ENCODE measurements at places on chromosomes 2 and 18.

GRCh38 chr2:152465541-152465940 is 130.6 kb downstream of the FMNL2 start:
- no peak for DNase-seq

- no peak for DNase-seq
These were observed 35.3 kb downstream of the SH3BP4 start for GRCh38 chr2:234986876-234987720.

- no peak for DNase-seq
These were observed 154.0 kb downstream of the AGAP1 start for GRCh38 chr2:235647877-235648276.

DNA sequence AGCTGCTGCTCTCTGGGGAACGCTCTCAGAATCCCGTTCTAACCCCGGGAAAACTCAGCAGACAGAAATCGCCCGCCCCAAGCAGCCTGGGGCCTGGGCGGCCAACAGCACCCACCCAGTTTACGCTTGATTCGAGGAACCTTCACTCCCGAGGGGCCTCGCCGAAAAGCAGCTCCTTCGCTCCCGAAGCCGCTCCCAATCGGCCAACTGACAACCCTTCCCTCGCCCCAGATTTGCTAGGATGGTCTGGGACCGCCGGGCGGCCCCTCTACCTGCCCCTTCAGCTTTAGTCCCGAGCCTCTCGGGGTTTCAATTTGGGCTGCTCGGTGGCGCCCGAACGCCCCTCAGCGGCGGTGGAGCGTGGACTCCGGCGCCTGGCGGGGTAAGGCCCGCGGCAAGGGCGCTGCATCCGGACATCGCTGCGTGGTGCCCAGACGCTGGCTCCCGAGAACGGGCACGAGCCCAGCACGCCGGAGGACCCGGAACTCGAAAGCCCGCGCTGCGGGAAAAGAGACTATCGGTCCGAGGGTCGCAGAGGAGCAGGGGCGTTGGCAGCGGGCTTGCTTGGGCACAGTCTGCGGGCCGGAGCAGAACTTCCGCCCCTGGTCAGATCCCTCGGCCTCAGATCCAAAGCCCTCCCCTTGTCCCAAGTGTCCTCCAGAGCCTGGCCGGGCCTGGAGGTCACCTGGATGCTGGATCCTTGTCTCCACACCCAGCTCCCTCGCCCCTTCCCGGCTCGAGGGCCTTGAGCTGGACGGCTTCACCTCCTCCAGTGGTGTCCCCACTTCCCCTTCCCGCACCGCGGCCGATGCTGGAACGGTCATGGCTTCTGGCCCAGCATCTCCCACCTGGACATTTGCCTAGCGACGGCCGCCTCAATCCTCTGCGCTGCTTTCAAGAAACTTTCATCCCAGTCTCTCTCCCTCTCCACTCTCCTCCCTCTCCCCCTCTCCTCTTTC is 3.0 kb upstream of the OTX1 start:
- no peak for DNase-seq

DNA sequence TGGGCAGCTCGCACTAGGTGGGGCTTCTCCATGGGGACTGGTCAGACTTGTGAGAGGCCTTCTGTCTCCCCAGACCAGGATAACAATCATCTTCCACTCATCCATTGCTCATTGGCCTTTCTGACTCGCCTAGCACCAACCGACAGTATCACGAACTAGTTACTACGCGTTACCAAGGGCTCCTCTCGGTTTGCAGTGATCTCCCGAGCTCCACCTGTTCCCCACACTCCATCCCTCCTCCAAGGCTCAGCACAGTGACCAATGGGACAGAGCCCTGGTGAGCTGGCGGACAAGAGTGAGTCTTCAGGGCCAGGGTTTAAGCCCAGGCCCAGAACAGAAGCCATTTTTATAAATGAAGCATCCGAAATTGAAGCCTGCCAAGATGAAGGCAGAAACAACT is 42.8 kb upstream of the SMAD7 start:
- DNase-seq, result no peak

DNA sequence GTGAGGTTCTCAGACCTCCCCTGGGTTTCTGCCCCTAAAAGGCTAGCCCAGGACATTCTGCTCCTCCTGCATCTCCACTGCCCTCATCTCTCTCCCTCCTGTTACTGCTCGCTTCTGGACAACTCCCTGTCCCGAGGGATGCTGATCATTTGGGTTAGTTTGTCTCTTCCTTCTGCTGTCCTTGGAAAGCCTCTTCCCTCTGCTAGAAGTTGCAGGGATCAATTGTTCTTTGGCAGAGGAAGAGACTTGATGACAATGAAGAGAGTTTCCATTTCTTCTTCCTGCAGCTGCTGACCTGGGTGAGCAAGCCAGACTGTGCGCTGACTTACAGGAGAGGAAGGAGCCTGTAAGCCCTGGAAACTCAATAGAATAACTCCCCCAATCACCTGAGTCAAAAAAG is 68.9 kb downstream of the RDH14 start:
- DNase-seq, result no peak

DNA sequence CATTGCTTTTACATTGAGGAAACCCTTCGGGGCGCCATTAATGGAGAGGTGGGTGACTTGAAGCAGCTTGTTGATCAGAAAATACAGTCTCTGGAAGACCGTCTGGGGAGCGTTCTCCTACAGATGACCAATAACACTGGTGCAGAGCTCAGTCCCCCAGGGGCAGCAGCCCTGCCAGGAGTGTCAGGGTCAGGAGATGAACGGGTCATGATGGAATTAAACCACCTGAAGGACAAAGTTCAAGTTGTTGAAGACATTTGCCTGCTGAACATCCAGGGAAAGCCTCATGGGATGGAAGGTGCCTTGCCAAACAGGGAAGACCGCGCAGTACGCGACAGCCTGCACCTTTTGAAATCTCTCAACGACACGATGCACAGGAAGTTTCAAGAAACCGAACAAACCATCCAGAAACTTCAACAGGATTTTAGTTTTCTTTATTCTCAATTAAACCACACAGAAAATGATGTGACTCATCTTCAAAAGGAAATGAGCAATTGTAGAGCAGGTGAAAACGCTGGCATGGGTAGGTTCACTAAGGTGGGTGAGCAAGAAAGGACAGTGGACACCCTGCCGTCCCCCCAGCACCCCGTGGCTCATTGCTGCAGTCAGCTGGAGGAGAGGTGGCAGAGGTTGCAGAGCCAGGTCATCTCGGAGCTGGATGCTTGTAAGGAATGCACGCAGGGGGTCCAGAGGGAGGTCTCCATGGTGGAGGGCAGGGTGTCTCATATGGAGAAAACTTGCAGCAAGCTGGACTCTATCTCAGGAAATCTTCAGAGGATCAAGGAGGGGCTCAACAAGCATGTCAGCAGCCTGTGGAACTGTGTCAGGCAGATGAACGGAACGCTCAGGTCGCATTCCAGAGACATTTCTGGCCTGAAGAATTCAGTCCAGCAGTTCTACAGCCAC is 45.0 kb downstream of the EMILIN2 start:
- peak; percentile 8 for DNase-seq

DNA sequence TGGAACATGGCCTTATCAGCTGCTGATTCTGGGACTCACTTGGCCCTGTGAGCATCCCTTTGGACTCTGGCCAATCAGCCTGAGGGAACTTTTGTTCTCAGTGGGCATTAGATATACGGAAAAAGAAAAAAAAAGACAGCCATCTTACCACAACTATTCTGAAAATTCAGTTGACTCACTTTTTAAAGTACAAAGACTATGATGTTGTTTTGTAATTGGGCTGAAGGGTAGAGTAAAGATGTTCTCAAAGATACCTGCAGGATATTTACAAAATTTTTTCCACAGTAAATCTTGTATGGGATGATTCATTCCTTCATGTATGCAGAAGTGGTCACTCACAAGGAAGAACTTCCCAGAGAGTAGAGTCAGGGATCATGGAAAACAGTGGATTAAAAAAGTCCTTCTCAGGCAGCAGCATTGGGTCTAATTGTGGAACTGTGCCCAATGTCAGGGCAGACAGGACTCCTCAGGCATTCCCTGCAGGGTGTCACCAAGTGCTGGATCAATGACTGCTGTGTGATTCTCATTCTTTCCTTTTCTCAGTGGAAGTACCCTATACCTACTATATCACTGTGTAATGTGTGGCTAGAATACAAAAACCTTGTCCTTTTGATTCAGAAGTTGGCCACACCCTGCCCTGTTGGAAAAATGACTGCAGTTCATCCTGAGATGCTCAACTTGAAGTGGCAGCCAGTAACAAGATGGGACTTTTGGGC is 35.4 kb downstream of the SULT1C4 start:
- no peak for DNase-seq

- DNase-seq, result no peak
These were observed 919 bp downstream of the SF3B1 start for GRCh38 chr2:197433780-197434438.

DNA sequence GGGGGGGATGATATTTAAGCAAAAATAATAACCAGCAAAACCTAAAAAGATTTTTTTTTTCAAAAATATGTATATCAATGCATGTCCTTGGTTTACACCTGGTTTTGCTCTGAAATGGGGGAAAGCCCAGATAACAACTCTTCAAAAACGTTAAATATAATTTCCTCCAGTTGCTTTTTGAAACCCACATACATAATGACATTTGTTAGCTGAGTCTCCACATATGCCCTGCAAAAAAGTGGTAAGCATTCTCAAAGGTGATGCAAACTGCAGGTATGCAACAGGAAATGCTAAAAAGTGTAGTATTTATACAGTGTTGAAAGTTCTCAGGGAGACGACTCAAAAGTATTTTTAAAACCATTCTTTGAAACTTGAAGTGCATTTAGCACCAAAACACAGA is 258.6 kb downstream of the ZEB2 start:
- DNase-seq, result no peak

DNA sequence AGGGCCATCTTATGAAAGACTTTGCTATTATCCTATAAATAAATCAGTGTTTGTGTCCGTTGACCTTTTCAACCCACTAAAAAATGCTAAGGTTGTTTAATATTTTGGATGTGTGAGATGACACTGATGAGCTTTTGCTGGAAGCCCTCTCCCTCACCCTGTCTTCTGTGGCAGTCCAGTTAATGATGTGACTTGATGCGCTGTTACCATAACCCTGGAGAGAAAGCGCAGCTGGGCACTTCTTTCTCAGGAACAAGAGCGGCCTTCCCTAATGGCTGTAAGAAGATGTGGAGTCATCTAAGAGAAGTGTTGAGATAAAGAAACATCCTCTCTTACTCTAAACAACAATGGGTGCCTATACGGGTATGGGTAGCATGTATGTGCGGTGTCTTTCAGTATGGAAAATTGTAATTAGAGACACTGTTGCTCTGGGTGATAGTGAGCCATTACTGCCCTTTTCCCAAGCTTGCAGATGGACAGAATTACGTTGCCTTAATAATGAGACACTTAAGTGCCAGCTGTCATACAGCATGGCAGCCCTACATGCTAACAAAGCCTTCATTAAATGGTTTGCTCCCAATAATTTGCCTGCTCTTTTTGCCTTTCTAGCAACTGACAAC is 165.6 kb upstream of the NABP1 start:
- no peak for DNase-seq

DNA sequence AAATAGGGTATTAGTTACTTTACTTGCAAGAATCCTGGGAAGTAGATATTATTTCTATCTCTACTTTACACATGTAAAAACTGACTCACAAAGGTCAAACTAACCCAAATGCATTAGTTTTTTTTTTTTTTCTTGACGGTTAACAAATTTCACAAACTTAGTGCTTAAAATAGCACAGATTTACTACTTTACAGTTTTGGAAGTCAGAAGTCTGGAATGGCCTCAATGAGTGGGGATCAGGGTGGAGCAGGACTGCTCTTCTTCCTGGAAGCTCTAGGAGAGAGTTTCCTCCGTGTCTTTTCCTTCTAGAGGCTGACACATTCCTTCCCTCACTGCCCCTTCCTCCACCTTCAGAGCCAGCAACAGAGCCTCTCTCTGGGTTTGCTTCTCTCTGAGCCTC is 117.2 kb downstream of the COL6A3 start:
- DNase-seq, result no peak

DNA sequence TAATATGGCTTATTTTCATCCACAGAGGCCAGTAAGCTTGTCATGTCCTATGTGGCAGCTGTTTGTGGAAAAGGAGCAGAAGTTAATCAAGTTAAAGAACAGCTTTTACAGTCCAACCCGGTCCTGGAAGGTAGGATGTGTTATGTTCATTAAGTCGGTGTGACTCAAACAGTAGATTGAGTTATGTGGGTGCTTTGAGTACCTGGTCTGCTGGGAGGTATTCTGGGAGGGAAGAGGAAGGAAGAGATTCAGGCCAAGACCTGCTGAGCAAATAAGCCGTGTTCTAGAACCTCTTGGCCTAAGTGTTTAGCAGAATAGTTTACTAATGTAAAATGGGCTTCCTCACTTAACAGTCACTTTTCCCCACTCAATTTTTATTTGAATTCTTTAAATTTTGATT is 96.2 kb downstream of the MYO1B start:
- DNase-seq, result no peak

- no peak for DNase-seq
These were observed 30.7 kb downstream of the IMPA2 start for GRCh38 chr18:12011957-12012549.

GRCh38 chr2:42569883-42570282 is 1.5 kb downstream of the MTA3 start:
- no peak for DNase-seq

DNA sequence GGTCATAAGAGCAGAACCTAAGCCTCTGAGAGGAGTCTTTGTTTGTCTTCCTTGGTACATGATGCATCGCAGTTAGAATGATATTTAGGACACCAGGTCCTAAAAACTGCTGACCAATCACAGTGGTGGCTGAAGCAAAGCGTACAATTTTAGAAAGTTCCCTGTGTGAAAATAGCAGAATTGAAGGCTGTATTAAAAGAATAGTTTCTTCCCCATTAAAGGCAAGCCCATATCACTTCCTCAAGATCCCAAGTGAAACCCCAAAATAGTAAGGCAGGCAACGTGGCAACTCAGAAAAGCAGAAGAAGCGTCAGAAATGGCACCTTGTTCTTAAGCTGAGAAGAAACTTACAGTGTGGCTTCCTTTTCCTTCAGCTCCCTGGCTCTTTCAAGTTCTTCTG is 154.8 kb upstream of the PGAP1 start:
- DNase-seq, result no peak

DNA sequence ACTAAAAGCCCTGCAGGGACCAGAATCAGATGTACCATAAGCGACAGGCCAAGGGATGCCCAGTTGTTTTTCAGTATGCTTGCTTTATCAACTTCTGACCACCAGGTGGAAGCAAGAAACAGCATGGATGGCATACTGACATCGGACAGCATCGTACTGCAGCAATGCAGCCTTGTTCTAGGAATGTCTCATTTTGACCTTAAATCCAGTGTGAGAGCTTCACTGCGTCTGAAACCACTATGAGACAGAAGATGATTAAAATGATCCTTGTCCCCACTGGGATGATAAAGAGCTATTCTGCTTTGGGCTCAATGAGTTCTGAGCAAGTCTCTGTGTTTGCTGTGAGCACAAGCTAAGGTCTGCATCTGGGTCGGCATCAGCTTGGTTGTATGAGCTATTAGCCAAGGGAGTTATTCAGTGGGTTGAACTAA is 54.3 kb downstream of the CDK15 start:
- DNase-seq, result peak; percentile 14

- no peak for DNase-seq
These were observed 377.4 kb downstream of the ALK start for GRCh38 chr2:29544031-29544430.

DNA sequence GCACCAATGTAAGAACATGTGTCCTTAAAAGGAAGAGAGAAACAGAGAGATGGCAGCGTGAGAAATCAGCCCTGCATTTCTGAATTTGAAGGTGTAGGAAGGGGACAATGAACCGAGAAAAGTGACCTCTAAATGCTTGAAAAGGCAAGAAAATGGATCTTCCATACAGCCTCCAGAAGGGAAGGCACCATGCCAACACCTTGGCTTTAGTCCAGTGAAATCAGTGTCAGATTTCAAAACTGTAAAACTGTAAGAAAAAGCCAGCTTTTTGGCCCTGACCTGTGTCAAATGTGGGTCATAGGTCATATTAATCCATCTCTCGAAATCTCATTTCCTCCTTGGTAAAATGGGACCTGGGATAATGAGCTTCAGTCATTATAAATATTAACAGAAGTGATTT is 762.3 kb downstream of the DCDC2C start:
- DNase-seq, result no peak

Data from head of caudate nucleus (tissue), 42 donors.